ENCODE measurements at places on chromosomes 7 and 10.

GRCh38 chr10:4771554-4772201 lies 54.3 kb upstream of the AKR1E2 start:
- DNase-seq: no peak

- DNase-seq: no peak
Observed at GRCh38 chr7:48087349-48087748, 1.7 kb upstream of the UPP1 start.

DNA sequence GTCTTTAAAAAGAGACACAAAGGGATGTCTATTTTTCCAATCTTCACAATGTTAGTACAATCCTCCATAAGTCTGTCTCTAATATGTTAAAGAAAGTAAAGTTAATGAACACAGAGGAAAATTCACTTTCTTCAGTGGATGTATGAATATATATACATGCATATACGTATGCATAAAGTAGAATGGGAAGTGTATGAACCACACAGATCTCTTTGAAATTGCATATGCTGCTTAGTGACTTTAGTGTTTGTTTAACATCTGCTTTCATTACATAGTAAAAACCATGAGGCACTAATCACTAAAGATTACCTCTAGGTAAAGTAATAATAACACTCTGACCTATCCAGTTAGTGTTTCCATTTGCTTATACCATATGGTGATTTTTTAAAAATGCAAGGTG lies 451.2 kb downstream of the SEMA3D start:
- DNase-seq: no peak

DNA sequence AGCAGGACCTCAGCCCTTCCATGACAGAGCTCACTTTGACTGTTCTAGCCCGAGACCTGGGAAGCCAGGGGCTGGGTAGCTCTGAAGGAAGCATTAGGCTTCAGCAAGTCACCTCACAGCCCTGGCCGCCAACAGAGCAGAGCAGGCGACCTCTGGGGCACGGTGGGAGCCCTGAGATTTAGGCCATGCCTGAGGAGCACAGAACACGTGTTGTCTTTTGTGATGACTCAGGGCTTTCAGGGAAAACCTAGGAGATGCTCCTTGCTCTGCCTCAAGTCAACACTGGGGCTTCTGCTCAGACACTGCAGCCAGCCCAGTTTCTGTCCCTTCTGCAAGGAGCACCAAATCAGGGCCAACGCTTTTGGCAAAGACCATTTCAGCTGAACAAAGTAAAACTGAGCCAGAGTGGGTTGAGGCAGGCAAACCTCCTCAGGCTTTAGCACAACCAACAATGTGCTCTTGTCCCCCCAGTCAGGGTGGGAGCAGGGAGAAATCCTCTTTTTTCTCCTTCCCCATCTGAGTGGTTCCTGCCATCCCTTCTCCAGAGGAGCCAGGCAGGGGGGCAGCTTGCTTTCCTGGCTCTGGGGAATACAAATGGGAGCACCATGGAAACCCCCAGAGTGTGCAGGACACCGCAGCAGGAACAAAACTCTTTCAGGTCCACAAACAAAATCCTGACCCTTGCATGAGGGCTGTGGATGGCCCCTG lies 14.4 kb downstream of the CAMK2G start:
- no peak for DNase-seq

DNA sequence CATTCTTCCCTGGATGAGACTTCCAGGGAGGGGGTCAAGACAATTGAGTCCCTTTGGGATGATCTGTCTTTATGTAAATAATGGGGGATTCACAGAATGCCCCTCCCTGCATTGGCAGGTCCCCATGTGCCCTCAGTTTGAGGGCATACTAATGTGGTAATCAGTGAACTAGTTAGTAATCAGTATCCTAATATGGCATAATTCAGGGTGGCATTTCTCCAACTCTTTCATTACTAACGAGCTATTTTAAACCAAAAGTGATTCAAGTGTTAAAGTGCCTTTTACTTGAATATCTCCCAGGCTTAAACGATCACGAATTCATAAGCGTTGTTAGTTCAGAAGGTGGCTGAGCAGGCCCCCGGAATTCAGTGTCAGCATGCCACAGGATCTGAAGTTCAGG lies 1.6 kb upstream of the DNAJB6 start:
- DNase-seq: no peak

GRCh38 chr10:110860576-110861241 lies 11.0 kb upstream of the PDCD4 start:
- no peak for DNase-seq

Data from tongue (tissue), 3 donors.